Fibroblast of skin of back (primary cell): ENCODE measurements at places on chromosomes 11 and 22.
A peak's percentile ranks its signal among the peaks of the same experiment; 100 is the strongest.

- peak; percentile 41 for DNase-seq
These were observed 21.5 kb upstream of the TXNRD2 start for GRCh38 chr22:19962909-19963806.

DNA sequence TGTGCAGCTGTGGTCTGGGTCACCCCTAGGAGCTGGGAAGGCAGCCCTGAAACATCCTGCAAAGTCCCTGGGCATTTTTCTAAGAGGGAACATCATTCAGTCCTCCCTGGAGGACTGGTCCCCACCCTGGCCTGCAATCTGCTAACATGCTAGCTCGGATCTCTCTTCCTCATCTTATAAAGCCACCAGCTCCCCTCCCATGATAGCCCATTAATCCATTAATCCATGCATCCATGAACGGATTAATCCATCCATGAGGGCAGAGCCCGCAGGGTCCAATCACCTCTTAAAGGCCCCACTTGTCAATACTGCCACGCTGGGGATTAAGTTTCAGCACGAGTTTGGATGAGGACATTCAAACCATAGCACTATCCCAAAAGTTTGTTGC lies 12.1 kb downstream of the PRG3 start:
- no peak for DNase-seq

GRCh38 chr11:86506235-86506634 lies 131.5 kb downstream of the CCDC81 start:
- no peak for DNase-seq

GRCh38 chr11:26891501-26891900 lies 102.4 kb upstream of the FIBIN start:
- DNase-seq, result no peak

DNA sequence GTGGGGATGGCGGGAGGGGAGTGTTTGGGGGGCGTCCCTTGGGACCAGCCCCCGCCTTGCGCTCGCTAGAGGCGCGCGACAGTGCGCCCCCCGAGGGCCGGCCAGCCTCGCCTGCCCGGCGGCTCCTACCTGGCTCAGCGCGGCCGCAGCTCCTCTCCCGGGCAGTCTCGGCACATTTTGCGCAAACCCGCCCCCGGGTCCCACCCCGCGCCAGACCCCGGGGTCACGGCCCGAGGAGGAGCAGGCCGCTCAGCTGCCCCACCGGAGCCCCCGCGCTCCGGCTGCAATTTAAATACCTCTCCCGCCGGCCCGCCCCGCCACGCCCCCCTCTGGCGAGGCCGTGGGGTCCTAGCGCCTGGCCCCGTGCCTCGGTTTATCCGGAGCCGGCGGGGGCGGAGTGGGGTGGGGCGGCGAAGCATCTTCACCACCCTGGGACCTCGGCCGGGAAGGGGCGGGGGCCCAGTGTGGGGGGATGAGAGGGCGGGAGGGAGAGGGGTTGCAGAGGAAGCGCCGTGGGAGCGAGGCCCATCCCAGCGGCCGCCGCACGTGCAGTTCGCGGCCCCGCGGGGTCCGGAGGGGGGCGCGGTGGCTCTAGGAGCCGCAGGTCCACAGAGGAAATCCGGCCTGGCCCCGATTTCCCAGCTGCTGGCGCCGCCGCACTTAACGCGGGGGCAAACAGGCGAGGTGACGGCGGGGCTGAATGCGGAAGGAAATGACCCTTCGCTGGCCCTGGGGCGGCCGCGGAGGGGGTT lies at the start of gene LRRC32:
LRRC32 (minus strand) TSS at position 263 of the 752 bp plus-strand sequence. CDS start 4,793 bp downstream, outside the sequence.
- peak; percentile 33 for DNase-seq

DNA sequence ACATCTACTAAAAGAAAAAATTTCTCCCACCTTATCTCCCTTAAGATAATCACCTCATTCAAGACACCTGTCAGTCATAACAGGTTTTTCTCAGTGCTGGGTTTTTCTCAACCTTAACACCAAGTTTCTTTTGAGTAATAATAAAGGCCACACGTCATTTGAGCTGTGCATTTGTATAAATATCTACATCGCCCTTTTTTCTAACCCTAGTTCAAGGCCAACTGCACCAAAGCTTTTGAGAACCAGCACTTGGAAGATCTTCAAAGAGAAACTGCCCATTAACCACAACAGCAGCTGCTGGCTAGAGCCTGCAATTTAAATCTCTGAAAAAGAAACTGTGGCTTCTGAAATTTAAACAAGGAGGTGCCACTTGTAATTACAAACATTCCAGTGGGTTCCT lies 6.9 kb downstream of the CADM1 start:
- DNase-seq, result no peak

GRCh38 chr11:36540998-36541397 lies 26.8 kb upstream of the RAG1 start:
- DNase-seq, result peak; percentile 43

DNA sequence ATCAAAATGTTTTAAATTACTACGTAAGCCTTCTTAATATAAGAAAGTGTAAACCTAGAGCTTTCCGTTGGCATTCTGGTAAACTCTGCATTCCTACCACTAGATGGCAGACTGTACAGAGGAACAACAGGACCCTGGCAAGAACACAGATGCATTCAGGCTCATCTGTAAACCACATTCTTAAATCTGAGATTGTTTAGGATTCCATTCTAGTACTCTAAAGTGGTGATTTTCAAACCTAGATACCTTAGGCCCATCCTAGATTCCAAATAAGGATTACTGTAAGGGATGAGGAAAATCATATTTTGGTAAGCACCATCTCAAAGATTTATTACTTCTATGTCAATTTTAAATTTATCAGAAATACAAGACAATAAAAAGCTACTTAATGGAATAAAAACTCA lies 26.9 kb downstream of the PICALM start:
- DNase-seq, result peak; percentile 89

GRCh38 chr11:117443266-117444186 lies 115.9 kb downstream of the CEP164 start:
- peak; percentile 18 for DNase-seq

- DNase-seq, result no peak
These were observed 773.2 kb downstream of the DLG2 start for GRCh38 chr11:84853841-84854497.

DNA sequence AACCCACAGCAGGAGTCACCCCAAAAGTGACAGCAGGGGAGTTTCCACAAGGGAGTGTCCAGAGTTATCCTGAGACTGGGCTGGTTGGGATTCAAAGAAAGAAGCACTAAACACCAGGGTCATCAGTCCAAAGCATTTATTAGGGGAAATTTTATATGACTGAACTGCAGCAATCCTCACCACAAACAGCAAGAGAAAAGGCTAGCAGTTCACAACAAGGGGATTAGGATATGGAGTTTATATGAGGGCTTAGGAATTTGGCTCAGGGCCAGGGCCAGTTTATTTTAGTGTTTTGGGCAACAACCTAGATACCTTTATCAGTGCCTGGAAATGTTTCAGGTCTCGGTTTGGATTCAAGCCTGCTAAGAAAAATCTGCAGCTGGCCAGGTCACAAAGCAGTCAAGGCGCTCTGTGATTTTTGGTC lies 4.6 kb upstream of the TMEM126A start:
- no peak for DNase-seq

- no peak for DNase-seq
These were observed 1.7 kb upstream of the IL10RA start for GRCh38 chr11:117984476-117984875.

GRCh38 chr11:120391292-120391691 lies 55.1 kb downstream of the ARHGEF12 start:
- DNase-seq, result no peak

DNA sequence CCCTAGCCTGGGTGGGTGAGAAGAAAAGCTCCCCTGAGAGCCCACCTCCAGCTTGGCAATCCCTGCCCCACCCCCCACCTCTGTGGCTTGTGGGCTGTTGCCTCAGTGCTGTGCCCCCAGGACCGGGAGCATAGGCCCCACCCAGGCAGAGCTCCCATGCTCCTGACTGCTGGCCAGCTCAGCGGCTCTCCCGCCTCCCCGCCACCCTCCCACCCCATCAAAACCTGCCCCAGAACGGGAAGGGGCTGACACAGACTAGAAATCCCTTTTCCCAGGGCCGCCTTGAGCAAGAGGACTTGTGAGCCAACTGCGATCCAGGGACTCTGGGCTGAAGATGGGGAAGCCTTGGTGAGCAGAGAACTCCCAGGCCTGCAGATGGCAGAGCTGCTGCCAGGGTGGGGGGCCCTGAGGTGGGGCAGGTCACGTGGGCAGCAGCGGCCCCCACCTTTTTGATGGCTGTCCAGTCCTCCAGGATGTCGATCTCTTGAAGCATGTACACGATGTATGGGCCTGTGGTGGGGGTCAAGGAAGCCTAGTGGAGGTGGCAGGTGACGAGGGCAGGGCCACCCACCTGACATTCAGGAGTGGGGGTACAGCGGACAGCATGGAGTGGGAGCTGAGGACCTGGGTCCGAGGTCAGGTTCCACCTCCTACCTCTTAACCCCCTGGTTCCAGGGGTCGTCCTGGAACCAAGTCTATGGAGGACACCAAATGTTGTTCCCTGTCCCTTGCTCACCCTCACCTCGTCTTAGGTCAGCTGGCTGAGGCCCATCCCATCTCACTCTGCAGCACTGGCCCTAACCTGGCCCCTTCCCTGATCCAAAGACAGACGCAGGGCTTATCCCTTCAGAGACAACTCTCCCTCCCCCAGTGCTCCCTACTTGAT lies 2.3 kb upstream of the RIN1 start:
- no peak for DNase-seq

GRCh38 chr11:130718120-130718519 lies 198.2 kb downstream of the SNX19 start:
- DNase-seq, result no peak

DNA sequence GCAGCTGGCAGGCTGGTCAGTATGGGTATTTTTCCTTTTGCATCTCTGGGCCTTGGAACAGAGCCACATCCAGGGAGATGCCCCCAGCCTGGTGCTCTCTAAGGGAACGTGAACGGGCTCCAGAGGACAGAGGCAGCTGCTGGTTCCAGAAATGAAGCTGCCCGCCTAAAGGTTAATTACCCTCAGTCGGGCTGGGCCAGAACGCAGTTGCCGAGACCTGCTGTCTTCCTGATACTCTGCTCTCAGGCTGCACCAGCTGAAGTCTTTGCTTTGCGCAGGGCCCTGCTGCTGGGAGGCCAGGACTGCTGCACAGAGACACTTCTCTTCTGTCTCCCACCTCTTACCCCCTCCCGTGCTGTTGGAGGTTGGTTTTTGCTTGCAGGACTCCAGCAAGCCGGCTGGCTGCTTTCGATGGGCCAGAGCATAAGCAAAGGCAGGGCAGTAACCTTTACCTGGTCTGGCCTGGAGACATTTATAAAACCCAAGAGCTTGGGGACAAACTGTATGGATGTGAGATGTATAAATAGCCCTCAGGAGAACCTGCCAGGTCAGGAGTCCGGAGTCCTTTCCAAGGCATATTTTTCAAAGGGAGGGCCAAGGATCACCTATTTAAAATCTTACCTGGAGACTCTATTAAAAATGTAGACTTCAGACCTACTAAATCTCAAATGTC lies 197.1 kb downstream of the GRIK4 start:
- DNase-seq, result no peak

DNA sequence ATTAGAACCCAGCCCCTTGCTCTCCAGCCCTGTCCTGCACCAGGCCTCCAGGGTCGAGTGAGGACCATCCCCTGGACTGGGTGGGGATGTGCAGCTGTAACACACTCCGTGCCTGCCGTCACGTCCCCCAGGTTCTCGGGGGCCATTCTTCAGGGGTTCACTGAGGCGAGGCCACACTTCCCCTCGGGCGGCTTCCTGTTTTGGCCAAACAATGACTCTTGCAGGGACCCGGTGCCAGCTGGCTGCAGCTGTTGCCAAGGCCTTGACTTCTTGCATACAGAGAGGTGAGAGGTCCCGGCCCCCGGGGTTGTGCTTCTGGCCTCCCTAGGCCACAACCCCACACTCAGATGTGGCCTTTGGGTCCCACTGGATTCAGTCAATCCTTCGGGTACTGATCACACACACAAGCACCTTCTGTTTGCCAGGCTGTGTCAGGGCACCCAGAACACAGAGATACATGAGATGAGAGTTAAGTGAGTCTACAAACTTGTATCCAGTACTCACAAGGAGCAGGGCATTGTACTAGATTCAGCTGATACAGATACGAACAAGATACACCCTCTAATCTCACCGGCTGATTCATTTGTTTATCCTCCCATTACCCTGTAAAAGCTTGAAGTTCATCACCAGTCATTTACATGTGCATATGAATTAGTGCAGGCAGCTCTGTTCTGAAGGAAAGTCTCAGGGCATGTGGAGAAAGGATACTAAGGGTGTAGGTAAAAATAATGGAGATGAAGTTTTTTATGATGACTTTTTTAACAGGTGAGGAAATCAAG lies 32.9 kb downstream of the LRRC32 start:
- no peak for DNase-seq

- no peak for DNase-seq
These were observed at the start of gene MS4A14 for GRCh38 chr11:60396382-60396781. Gene MS4A14 (plus strand): TSS chr11:60396459. CDS start chr11:60396579, 120 bp downstream.

DNA sequence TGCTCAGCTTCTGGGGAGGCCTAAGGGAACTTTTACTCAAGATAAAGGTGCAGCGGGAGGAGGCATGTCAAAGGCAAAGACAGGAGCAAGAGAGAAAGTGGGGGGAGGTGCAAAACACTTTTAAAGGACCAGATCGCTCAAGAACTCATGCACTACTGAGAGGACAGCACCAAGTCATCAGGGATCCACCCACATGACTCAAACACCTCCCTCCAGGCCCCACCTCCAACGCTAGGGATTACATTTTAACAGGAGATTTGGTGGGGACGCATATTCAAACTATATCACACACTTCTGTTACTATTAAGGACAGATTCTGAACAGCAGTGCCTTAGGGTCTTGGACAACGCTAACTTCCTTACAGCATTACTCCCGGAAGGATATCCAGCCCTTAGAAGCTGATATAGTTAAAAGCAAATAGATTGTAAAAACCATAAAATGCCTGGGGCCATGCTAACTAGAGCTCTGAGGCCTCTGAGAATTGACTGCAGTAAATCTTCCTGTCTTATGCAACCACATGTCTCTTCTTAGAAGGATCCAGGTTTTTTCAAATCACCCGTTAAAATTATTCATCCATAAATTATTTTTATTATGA lies 16.7 kb upstream of the ZC3H12C start:
- peak; percentile 7 for DNase-seq

GRCh38 chr11:118715837-118716260 lies 36.4 kb upstream of the TREH start:
- no peak for DNase-seq

- no peak for DNase-seq
These were observed 9.9 kb upstream of the AIFM3 start for GRCh38 chr22:20957102-20957682.

DNA sequence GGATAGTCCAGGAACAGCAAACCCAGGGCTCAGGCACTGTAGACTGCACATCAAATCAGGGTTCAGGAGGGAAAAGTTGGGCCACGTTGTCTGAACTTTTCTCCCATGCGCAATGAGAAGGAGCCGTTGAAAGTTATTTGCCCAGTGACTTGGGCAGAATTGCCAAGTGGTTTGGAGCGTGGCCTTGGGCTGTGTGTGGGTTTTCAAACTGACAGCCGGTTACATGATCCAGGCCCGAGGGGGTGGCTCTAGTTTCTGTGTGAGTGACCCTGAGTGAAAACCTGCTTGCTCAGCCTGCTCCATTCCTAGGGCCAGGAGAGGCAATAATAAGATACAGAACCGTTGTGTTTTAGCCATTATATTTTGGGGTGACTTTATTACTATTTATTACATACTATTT lies 20.3 kb downstream of the MB start:
- DNase-seq, result no peak

- no peak for DNase-seq
These were observed 546.2 kb upstream of the B3GAT1 start for GRCh38 chr11:134958336-134958640.
